ENCODE measurements at places on chromosomes 16 and 17.

GRCh38 chr17:74329378-74329777 lies 3.4 kb downstream of the KIF19 start:
- DNase-seq: no peak

- no peak for DNase-seq
Measured at GRCh38 chr16:17654571-17654970, 183.8 kb upstream of the XYLT1 start.

GRCh38 chr17:40068129-40068581 lies 5.4 kb downstream of the THRA start:
- DNase-seq: no peak

DNA sequence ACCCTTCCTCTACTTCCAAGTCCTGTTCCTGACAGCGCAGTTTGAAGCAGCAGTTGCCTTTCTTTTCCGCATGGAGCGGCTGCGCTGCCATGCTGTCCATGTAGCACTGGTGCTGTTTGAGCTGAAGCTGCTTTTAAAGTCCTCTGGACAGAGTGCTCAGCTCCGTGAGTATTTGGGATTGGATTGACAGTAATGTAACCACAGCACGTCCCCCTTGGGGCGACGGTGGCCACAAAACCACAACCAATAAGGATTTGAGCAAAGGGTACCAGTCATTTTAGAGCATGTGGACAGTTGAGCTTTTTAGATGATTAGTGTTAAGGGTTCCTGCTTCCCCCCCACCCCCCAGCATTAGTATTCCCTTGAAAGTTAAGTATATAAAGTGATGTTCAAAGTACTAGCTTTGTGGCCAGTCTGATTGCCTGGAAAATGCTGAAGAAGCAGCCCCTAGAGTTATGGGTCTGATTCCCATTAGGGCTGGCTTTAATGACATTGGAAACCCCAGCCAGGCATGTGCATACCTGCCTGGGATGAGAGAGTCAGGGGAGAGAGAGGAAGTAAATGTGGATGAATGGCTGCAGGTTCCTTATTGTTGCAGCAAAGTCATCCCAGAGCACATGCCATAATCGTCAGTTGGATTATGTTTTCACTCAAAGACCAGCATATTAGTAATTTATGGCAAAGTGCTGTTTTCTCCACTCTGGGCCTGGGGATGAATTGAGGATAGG lies 31.6 kb upstream of the SLC12A3 start:
- DNase-seq: no peak

- no peak for DNase-seq
Measured at GRCh38 chr16:27114006-27114405, 47.3 kb downstream of the C16orf82 start.

DNA sequence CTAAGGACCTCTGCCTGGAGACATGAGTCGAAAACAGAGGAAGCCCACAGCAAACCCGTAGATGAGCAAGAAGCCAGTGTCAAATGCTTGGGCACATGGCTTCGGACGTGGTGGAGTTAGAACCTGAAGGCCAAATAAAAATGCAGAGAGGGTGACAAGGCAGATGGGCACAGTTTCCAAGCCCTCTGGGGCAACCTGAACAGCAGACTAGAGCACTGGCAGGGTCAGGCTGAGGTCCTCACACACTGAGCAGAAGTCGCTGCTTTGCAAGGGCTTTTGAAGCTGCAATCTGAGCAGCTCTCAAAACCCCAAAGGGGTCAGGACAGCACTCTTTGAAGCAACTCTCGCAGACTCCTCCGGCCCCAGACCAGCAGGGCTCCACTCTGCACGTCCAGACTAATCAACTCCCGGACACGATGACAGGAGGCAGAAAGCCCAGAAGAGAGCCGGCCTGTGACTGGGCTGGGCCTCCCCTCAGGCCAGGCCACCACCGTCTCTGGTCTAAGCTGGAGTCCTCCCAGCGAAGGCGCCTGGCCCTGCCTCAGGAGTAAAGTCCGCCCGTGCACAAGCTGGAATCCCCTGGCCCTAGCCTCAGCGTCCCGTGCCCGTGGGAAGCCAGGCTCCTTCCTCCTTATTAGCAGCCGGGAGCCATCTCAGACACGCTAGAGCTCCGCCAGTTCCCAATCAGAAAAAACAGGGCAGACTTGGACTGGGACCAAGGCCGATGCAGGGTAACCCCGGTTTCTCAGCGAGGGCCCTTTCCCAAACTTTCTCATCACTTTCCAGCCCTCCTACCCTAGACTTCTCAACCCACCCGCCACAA lies 924 bp downstream of the SMARCD2 start:
- no peak for DNase-seq

- DNase-seq: no peak
Measured at GRCh38 chr16:72898216-72898825, 149.6 kb downstream of the ZFHX3 start.

DNA sequence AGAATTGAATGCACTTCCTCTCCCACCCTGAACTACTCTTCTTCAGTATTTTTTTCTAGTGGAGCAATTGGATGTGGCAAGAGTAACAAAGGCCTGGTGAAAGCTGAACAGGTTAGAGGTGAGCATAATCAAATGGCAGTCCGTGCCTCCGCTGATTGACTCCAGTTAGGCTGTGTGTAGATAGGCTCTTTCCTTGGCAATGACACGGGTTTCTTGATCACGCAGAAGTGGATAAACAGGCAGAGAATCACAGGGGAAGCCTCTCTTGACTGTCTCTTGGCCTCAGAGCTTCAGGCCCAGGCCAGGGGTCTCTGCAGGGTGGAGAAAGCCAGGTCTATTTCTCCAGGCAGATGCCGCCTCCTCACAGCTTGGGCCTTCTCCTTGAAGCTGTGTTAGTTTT lies 4.2 kb downstream of the CD300LB start:
- DNase-seq: no peak

GRCh38 chr17:79931817-79932309 lies 92.6 kb upstream of the CBX4 start:
- DNase-seq: no peak

GRCh38 chr16:21946889-21947635 lies 6.1 kb upstream of the UQCRC2 start:
- DNase-seq: no peak

- DNase-seq: no peak
Measured at GRCh38 chr17:78991906-78992532, 12.3 kb upstream of the LGALS3BP start.

GRCh38 chr16:7765079-7765550 lies 432.5 kb downstream of the RBFOX1 start:
- no peak for DNase-seq

DNA sequence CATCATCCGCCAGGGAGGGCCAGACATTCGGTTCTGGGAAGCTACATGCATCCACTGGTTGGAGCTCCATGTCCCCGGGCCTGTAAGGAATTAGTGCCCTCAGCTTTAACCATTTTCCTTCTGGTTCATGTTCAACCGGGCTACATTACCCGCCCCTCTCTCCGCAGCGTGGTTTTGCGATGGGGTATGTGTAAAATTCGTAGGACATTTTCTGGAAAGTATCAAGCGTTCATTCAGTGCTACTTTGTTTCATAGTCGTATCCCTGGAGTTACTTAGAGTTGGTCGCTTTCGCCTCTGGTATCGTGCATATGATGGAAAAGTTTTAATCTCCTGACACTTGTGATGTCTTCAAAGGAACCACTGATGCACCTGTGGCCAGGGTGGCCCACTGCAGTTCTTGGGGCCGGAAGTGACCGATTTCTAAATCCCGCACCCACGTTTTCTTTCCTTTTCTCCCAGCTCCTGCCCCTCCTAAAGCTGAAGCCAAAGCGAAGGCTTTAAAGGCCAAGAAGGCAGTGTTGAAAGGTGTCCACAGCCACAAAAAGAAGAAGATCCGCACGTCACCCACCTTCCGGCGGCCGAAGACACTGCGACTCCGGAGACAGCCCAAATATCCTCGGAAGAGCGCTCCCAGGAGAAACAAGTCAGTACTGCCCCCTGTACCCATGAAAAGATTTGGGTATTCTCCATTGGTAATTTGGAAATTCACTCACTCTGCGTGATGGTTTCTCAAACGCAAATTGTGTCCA lies 637 bp downstream of the RPL23A start:
- DNase-seq: peak; percentile 42

- no peak for DNase-seq
Measured at GRCh38 chr16:15783985-15784384, 72.8 kb downstream of the MYH11 start.

DNA sequence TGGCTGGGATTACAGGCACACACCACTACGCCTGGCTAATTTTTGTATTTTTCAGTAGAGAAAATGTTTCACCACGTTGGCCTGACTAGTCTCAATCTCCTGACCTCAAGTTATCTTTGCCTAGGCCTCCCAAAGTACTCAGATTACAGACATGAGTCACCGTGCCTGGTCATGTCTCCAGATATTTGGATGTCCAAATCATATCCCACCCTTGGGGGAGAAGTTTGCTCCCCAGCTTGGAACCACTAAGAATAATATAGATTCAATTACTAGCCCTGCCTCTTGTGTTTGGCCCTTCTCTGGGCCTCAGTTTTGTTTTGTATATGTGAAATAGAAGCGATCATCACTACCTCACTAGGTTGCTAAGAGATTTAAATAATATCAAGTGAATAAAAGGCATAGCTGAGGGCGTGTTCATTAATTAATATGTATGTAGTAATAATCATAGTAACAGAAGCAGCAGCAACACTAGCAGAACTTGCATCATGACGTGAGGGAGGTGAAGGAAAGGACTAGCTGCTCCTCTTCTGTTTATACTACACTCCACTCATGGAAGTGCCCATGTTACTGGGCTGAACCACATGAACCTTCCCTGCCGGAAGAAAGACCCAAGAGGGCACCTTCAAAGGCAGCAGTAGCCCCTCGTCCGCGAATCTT lies 253.6 kb upstream of the XYLT1 start:
- DNase-seq: no peak

GRCh38 chr16:79037521-79038373 lies 562.8 kb downstream of the MAF start:
- DNase-seq: no peak

DNA sequence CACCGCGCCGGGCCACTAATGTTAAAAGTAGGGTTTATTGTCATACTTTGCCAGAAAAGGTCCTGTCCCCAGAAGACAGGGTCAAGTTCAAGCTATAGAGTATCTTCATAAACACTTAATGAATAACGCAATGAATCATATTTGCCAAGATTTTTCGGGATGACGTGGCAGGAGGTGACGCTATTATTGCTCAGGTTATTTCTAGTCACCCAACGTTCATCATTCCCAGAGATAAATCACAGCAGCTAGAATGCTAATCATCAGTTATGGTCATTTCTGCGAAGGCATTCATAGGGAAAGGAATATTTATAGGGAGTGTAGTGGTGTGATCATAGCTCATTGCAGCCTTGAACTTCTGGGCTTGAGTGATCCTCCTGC lies 2.0 kb downstream of the TMC5 start:
- no peak for DNase-seq

- DNase-seq: no peak
Measured at GRCh38 chr17:77592106-77592865, 366.2 kb upstream of the TNRC6C start.

DNA sequence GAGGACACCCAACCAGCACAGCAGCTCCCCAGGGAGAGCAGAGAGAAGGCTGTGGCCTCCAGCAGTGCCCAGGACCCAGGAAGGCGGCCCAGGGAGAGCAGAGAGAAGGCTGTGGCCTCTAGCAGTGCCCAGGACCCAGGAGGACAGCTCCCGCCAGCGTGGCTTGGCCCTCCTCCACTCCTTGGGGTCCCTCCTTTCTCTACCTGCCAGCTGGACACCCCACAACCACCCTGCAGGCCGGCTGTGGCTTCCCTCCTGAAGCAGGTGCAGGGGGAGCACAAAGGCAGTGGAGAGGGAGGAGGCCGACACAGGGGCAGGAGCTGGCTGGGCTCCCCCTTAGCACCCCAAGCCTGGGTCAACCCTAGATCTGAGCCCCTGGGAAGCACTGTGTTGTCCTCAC lies 54.1 kb upstream of the FASN start:
- no peak for DNase-seq

GRCh38 chr16:19294156-19294649 lies 8.7 kb downstream of the CLEC19A start:
- peak; percentile 21 for DNase-seq

DNA sequence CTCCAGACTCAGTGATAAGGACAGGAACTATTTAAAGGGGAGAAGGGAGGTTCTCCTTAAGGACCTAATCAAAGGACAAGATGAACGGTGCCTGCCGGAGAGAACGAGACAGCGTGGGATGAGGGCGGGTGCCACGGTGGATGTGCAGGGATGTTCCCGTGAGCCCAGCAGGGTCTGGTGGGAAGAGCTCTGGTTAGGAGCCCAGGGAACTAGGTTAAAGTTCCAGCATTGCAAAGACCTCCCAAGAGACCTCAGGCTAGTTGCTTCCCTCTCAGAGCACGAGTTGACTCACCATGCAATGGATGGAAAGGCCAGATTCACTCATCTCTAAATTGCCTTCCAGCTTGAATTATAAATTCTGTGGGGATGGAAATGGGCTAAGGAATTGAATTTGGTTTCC lies 14.7 kb downstream of the CCR7 start:
- DNase-seq: no peak

- DNase-seq: no peak
Measured at GRCh38 chr16:56072096-56072495, 119.2 kb upstream of the GNAO1 start.

DNA sequence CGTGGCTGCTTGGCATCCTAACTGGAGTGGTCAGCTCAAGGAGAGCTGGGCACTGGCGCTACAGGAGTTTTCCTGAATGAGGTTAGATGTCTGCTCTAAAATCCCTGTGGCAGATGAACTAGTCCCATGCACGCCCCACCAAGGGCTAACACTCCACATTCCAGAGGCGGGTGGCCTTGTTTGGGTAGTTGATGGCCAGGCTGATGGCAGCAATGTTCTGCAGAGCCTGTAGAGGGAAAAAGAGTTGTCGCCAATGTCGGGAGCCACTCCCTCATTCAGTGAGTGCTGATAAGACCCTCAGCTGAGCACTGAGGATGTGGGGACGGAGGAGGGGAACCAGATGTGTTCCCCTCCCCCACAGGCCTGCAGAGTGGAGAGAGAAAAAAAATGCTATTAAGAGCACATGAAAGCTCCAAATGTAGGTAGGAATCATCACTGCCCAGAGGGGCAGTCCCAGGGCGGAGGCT lies 42.5 kb upstream of the ATP2A3 start:
- DNase-seq: no peak

GRCh38 chr17:34254146-34254545 lies 939 bp upstream of the CCL2 start:
- DNase-seq: no peak

DNA sequence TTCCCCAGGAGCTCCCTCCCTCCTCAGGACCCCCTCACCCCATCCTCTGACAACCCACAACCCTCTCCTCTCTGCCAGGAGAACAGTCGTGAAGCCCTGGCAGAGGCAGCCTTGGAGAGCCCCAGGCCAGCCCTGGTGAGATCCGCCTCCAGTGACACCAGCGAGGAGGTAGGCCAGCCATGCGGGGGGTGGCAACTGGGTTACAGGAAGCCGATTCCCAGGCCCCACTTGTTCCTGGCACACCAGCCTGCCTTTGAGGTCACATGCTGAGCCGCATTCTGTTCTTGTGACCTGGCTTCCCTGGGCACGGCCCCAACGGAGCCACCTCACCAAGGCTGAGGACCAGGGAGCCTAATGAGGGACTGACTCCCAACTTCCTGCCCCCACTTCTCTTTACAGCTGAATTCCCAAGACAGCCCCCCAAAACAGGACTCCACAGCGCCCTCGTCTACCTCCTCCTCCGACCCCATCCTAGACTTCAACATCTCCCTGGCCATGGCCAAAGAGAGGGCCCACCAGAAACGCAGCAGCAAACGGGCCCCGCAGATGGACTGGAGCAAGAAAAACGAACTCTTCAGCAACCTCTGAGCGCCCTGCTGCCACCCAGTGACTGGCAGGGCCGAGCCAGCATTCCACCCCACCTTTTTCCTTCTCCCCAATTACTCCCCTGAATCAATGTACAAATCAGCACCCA lies 7.9 kb downstream of the NAT9 start:
- no peak for DNase-seq

- no peak for DNase-seq
Measured at GRCh38 chr17:17789828-17790636, 46.8 kb downstream of the SREBF1 start.
